Bronchial epithelial cell (primary cell): ENCODE measurements at places on chromosomes 3 and 15.

DNA sequence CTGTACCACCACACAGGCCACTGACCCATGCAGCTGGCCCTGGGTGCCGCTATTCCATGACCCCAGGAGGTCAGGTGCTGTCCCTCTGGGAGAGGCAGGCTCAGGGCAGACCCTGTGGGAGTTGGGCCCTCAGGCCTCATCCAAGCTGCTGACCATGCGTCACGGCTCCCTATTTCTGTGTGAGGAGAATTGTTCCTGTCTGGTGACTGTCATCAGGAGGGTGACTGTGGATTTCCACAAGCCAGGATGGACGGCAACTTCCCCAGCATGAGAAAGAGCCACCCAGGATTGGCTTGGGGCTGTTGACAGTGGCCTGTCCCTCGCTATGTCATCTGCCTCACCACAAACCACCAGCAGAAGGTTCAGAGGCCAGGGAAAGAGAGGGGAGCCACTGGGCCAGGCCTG is 41.4 kb downstream of the ZDHHC19 start:
- DNase-seq, result no peak

GRCh38 chr3:12175137-12175593 is 16.5 kb upstream of the TIMP4 start:
- no peak for DNase-seq

GRCh38 chr15:57146506-57147201 is 228.2 kb downstream of the TCF12 start:
- peak; percentile 42 for DNase-seq

GRCh38 chr3:9951962-9952805 is at the start of gene PRRT3:
PRRT3 (minus strand) TSS chr3:9952408; CDS start chr3:9950115, 2,293 bp downstream.
- DNase-seq, result no peak
